ENCODE measurements at places on chromosomes 6 and 20.

GRCh38 chr6:133630651-133631050 lies 258.3 kb upstream of the TCF21 start:
- no peak for DNase-seq

- DNase-seq = no peak
These were observed 50.8 kb downstream of the ARHGAP18 start for GRCh38 chr6:129659167-129659566.

DNA sequence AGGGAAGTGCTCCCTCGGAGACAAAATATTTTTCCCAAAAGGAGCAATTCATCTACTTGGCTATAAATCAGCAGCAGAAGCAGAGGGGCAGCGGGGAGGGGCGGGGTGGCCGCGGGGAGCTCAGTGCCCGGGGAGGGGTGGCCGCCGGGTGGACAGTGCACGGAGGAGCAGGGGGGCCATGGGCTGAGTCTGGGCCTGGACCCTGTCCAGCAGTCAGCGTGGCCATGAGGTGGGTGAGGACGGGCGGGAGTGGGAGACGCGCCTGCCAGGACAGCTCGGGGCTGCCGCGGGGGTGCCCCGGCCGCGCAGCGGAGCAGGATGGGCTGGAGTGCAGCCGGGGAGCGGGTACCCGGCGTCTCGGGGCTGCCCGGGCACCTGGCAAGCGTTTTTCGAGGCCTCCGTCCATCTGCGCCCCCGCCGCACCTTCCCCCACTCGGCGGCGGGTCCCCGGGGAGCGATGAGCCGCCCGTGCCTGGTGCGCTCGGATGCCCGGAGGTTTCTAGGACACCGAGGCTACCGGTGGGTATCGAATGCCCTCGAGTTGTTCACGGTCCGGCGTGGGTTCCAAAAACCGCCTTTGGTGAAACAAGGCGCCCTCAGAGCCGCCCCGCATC lies 229.5 kb downstream of the THBS2 start:
- DNase-seq = no peak

DNA sequence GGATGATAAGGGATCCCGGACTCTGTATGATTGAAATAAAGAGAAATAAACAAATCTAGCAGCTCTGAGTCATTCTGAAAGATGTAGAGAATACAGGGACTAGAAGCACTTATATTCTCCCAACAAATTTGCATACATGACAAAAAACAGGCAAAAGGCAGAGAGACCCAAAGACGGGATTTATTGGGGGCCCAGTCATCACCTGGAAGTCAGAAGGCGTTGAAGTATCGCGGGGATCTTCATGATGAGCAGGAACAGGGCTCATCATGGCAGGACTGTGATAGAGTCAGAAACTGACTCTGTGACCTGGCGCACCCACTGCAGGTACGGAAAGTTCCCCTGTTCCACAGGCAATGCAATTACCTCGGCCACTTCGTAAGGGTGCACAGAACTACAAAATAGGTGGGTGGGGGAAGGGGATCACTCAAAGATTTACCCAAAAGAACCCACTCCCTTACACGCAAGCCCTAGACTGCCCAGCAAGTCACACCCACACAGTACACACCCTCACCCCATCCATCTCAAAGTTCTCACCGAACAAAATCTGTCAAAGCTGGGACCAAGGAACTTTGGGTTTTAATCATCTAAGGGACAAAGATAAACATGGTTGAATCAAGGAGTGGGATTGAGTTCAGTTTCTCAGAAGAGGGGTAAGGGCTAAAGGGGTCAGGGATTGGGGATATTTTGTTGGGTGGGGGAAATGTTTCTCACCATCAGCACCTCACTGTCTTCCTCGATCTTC lies 1.4 kb downstream of the CUTA start:
- no peak for DNase-seq

- no peak for DNase-seq
These were observed 49.7 kb downstream of the KLHL31 start for GRCh38 chr6:53615633-53616449.

DNA sequence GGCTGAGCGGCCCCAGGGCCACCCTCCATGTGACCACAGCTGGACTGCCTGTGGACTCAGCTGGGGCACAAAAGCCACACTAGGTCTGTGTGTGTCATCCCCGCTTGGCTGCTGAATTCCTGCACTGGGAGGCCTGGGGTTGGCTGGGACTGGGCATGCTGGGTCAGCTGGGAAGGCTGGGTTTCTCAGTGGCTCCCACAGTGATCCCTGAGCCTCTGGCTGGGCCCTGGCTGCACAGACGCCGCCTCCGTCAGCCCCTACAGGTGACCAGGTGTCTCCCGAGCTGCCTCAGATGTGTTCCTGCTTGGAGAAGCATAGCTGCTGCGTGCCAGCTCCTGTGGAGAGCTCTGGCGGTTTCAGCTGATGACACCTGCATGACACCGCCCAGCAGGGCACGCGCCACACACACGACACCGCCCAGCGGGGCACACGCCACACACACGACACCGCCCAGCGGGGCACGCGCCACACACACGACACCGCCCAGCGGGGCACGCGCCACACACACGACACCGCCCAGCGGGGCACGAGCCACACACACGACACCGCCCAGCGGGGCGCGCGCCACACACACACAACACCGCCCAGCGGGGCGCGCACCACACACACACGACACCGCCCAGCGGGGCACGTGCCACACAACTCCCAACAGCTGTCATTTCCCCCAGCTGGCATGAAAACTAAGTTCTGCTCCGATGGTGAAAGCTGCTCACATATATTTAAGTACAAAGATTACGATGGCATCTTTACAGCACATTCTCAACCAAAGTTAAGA lies 88.8 kb downstream of the TAF4 start:
- no peak for DNase-seq

Measured in suppressor macrophage (primary cell).